ENCODE measurements at places on chromosomes 4 and X.

DNA sequence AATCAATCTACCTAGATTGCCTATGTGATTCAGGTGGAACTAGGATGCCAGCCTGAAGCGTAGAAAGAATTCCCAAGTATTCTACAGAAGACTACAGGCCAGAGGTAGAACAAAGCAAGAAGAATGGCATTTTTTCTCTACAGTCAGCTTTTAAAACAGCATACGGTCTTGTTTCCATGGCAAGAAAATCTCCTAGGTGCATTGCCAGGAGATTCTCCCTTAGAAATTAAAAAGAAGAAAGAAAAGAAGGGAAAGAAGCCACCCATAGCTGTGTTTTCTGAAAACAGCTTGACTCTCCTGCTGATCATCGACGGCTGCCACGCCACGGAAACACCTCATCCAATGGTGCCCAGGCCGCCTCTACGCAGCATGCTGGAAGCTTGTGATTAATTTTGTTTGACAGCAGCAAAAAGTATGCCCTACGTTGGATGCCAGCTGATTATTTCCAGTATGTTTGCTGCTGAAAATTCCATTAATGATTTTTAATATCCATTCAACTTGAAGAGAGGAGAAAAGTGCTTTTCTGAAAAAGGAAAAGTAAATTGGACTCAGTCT lies 24.1 kb downstream of the ANK2 start:
- no peak for DNase-seq

DNA sequence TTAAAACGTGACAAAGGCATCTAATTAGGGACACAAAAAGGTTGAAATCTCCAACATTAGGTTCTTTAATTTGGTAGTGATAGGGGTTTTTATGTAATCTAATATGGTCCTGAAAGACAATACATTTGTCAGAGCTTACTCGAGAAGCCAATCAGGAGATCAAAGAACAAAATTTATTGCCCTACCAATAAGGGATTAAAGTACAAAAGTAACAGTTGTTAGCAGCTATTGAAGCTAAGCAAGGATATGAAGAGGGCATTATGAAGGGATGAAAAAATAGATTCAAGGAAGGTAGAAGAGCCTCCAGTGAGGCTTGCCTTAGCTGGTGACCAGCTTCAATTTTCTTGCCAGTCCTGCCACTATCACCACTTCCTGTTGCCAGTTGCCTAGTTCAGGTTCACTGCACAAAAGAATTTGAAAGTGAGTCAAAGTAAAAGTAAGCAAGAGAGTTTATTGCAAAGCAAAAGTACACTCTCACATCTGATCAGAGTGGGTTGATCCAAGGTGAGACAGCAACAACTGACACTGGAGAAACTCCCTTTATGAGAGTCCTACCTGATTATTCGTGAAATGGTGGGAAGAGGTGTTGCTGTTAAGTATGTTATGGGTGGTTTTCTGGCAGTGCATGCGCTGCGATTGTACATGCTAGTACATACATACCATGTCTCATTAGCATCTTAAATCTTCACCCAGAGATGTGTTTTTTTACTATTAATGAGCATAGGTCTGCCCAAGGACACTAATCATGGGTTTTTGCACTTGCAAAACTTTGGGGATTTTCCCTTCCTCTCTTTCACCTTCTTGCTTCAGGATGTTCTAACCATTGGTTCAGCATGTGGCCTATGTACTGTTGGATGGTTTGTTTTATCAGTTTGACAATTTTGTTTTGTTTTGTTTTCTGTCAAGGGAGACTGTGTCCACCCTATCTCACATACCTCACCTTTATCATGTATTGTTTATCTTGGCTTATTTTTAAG lies 263.2 kb upstream of the ITM2A start:
- no peak for DNase-seq

DNA sequence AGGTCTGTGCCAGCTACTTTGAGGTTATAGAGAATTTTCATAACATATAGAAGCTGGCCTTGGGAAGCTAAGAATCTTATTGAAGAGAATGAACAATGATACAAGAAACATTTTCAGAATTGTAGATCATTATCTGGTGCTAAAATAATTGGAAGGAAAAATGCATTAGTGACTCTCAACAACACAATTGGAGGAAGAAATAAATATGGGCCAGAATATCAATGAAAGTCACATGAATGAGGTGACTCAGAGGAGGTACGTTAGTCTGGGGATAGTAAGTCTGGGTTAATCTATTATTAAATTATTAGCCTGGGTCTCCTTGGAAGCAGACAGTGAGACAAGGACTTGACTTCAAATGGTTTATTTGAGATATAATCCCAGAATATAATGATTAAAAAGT lies 529.3 kb upstream of the SLIT2 start:
- no peak for DNase-seq

DNA sequence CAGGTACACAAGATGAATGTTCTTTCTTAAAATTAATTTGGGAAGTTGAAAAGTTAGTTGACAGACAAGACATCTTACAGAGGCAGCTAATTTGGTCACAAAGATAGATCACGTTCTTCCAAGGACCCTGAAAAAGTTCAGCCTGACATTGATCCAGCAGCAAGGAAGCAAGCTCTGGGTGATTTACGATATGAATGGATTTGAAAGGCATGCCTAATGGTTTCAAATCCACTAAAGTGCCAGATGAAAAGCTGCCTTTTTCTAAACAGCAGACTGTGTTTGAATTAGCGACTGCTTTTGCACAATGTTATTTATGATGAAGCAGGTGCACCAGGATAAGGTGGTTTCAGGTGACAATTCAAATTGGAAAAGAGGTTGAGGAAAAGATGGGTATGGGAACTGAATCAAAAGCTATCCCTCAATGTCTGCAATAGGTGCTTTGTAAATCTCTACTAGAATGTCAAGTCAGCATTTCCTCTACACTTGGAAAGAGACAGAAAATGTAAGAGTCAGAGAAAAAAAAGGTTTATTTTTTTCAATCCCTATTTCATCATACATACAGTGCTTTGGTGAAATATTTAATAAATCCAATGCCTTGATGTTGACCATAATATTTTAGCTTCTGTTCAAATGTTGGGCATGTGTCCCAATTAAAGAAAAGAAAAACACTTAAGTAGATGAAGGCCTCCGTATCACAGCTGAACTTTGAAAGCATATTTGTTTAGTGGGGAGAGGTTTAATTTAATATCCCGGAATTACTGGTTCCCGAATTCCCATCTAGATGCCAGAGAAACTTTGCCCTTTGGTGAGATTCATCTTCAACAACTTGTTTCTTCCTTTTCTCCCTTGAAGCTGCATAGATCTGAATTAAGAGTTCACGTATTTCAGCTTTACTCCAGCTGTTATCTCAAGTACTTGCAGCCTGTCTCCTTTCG lies 6.0 kb downstream of the RASGEF1B start:
- no peak for DNase-seq

GRCh38 chrX:28693101-28693500 lies 105.9 kb downstream of the IL1RAPL1 start:
- DNase-seq: no peak

- DNase-seq: no peak
Measured at GRCh38 chrX:149467920-149468319, 37.2 kb downstream of the IDS start.

DNA sequence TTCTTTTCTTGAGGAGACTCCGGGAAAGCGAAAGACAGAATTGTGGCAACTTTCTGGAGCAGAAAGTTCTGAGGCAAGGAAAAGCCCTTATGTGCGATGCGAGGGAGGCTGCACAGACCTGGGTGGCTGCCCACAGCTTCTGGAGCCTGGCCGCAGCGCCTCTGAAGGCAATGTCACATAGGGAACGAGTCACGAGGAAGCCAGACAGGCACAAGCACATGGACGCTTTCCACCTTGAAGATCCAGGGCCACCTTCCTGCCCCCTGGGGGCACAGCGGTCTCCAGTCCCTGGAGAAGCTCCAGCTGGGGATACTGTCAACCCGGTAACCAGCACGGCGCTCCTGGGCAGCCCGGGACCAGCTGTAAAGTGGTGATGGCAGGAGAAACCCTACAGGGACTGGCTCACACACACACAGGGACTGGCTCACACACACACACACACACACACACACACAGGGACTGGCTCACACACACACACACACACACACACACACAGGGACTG lies 69.8 kb downstream of the MTNR1A start:
- DNase-seq: no peak

DNA sequence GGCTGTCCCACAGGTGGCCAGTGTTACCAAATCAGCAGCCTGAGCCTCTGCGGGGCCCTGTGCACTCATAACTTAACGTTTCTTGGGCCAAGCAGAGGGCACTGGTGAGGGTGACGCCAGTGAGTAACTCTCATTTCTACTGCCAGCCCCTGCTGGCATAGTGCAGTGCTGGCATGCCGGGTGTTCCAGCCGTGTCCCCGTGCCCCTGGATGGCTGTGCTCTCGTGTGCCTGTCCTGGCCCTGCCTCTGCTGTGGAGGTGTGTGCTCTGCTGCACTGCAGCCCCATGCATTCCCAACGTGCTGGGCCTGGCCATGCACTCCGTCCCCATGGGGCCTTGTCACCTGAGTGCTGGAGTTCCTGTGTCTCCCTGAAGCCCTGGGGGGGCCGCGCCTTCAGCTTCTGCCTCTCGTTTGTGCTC lies 14.7 kb downstream of the TBC1D14 start:
- DNase-seq: no peak

GRCh38 chrX:88416002-88416401 lies 331.0 kb upstream of the CPXCR1 start:
- no peak for DNase-seq

DNA sequence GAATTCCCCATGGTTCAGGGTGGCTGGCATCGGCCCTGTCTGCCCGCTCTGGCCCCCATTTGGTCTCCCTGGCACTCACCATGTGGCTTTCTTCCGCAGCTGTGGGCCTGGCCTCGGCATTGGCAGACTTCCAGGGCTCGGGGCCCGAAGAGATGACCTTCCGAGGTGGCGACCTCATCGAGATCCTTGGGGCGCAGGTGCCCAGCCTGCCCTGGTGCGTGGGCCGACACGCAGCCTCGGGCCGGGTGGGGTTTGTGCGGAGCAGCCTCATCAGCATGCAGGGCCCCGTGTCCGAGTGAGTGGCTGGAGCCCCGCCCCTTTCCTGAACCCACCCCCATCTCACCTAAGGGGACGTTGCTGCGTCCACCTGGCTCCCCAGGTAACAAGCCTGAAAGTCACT lies 20.1 kb downstream of the SH3TC1 start:
- no peak for DNase-seq

DNA sequence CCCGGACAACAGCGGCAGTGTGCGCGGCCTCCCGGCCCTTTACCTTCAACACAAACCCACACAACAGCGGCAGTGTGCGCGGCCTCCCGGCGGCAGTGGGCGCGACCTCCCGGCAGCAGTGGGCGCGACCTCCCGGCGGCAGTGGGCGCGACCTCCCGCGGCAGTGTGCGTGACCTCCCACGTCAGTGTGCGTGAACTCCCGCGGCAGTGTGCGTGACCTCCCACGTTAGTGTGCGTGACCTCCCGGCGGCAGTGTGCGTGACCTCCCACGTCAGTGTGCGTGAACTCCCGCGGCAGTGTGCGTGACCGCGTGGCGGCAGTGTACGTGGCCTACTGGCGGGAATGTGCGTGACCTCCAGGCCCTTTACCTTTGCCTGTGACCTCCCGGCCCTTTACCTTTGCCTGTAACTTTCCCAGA lies 576.6 kb upstream of the FRG1 start:
- no peak for DNase-seq

DNA sequence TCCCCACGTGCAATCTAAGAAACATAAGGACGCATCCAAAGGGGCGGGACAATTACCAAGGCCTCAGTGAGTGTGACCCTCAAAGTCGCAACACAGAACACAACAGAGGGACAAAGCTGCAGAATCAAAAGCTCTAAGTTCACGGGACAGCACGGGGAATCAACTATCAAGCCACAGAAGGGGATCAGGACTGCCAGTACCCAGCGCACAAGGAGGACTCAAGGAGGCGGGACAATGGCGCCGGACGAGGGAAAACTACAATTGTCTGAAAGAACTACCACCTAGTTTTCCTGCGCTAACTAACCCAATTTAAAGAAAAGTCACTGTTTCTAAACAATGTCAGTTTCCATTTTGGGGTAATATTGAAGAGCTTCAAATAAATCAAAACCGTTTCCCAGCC lies 1.3 kb downstream of the FAM53A start:
- no peak for DNase-seq

GRCh38 chr4:16745009-16745635 lies 153.3 kb downstream of the LDB2 start:
- no peak for DNase-seq

DNA sequence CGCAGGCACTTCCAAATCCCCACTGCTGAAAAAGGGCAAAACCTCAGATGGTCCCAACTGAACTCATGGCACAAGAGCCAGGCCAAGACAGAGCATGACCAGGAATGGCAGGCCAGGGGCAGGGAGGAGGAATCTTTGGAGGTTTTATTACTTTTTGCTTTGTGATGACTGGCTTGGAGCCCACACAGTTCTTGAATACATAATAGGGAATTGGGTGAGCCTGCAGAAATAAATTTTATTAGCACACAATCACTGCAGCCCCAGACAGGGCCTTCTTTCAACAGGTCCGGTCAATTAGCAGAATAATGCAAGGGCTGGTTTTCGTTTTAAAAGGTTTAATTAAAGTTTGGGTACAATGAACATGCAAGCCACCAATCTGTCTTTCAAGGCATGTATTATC lies 23.4 kb upstream of the MAMLD1 start:
- no peak for DNase-seq

GRCh38 chrX:71607488-71607887 lies 10.8 kb downstream of the CXCR3 start:
- DNase-seq: no peak

DNA sequence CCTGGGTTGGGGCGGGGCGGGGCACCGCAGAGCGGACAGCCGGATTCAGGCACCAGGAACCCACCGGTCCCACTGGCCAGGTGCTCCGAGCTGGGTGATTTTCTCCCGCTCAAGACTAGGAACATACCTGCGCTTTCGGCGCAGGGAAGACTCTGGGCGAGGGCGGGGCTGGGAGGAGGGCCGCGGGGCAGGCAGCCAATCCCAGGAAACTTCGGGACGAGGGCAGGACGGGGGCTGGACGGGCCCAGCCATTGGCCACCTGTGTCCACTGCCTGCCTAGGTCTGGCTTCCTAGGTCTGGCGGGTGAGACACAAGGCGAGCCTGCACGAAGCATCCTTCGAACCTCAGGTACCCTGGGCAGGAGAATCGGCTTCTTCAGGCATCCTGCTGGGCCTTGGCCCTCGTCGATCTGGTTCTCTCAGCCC lies 274 bp upstream of the ERVMER34-1 start:
- DNase-seq: no peak
